ENCODE measurements at places on chromosomes 5 and 9. TPM values are rescaled to one million over a fixed set of nuclear protein-coding genes. Genes with fewer than 3 reads are reported as not detected.

- DNase-seq, result no peak
Measured at GRCh38 chr9:107216329-107216728, 66.8 kb upstream of the RAD23B start.

GRCh38 chr5:119385136-119385535 is 29.3 kb downstream of the TNFAIP8 start:
- no peak for DNase-seq

DNA sequence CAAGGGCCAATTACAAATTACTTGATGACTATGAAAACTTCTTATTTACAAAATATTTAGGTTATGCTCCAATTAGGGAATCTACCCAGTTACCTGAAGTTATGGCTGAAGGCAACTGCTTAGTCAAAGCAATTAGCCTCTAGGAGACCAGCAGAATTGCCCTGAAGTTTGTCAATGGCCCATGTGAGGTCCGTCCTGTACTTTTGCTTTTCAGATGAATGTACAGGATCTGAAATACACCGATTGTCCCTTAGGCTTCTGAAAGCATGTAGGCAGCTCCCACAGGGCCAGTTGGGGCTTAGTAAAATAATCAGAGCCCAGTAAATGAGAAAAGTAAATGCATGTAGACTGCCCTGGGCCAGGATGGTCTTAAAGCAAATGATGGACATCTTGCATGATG is 93.3 kb downstream of the DAPK1 start:
- DNase-seq, result no peak

- DNase-seq, result no peak
Measured at GRCh38 chr9:3916984-3917383, 382.9 kb downstream of the GLIS3 start.

- DNase-seq, result no peak
Measured at GRCh38 chr9:37156781-37157356, 36.5 kb downstream of the ZCCHC7 start.

The DDX4 gene
- not detected for polyA plus RNA-seq

GRCh38 chr5:82905986-82906385 is 171.2 kb downstream of the TMEM167A start:
- DNase-seq, result no peak

The SLC46A2 gene
- polyA plus RNA-seq, result 0.43 TPM

GRCh38 chr9:35842795-35843194 is 13.8 kb downstream of the TMEM8B start:
- no peak for DNase-seq

The WNK2 gene
- polyA plus RNA-seq, result 33.6 TPM

The CBY3 gene
- 1.8 TPM for polyA plus RNA-seq

DNA sequence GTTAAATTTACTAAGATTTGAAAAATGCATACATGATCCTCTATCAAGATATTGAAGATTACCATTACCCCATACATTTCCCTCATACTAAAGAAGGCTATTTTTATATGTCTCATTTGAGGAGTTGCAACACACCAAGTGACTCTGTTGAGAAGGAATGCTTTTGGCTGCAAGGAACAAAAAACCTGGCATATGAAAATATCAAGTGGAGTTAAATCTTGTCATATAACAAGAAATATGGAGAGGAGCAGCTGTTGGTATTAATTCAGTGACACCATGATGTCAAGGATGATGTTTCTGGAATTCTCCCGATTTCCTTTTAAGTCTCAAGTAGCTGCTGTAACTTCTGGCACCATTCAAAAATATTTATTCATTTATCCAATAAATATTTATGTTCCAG is 193.8 kb downstream of the CSNK1G3 start:
- no peak for DNase-seq

DNA sequence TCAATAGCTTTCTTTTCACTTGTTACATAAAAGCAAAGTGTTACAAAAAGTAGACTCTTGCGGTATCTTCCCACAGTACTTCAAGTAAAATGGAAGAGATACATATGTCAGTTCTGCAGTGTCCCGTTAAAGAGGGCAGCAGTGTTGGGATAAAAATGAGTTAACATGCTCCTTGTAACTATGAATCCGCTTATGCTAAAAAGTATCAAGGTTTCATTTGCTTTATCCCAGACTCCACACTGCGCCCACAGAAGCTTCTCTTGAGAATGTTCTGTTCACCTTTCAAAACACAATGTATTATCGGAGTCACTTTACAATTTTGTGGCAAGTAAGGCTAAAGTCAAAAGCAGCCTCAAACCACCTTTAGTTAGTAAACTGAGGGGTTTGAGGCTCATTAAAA is 790 bp downstream of the PTAR1 start:
- DNase-seq, result no peak

DNA sequence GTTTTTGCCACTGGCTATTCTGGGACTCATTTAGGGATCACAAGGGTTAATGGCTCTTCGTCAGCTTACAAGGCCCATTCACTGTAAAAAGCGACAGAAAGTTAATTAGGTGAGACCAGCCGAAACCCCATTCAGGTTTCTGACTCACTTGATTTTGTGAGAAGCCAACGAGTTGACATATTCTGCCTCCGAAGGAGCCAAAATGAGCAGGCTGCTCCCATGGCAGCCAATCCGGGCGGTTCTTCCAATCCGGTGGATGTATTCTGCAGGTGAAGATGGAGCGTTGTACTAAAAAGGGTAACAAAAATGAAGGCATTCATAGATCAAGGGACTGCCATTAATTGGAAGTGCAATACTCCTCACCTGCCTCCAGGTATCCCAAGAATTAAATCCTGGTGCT is 39.7 kb downstream of the DDX31 start:
- no peak for DNase-seq

DNA sequence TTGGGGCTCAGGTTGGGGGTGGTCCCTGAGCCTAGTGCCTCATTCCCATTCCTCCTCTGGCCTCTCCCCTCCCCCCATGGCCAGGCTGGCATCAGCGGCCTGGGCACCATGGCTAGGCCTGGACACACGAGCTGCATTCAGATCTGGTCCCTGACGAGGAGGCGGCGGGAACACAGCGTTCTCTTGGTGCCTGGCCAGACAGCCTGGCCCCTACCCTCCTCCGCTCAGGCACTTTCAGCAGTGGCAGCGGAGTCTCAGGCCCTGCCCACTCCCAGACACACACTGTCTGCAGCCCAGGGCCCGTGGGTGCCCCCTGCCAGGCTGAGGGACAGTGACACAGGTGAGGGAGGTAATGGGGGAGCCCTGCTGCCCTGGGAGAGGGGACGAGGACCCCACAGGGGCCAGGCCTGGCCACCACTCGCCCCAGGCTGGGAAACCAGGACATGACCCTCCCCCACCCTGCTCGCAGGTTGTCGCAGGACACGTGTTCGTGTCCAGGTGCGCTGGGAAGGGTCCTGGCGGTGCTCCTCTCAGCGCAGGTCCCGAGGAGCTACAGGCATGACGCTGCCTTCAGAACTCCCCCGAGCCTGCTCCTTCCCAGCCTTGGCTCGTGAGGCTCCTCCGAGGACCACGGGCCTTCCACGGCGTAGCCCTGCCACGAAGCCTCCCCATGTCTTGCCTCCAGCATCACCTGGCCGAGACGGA is 19.9 kb upstream of the UBAC1 start:
- DNase-seq, result no peak

DNA sequence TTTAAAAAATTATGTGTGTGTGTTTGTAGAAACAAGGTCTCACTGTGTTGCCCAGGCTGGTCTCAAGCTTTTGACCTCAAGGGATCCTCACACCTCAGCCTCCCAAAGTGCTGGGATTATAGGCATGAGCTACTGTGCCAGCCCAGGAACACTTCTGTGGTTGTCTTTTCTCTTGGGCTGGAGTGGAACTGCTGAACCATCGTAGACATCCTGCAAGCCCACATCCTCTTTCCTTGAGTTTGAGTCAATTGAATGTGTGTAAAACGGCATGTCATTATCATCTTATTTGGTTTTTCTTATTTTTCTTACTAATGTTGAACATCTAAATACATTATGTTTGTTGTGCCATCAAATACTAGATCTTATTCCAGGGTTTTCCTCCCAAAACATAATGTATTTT is 40.0 kb downstream of the EHMT1 start:
- no peak for DNase-seq

The PHF24 gene
- 0.40 TPM for polyA plus RNA-seq

- no peak for DNase-seq
Measured at GRCh38 chr9:113868501-113868900, 7.6 kb upstream of the ZNF618 start.

GRCh38 chr9:85723215-85723614 is 18.5 kb downstream of the AGTPBP1 start:
- DNase-seq, result no peak

The FGF1 gene
- 19.0 TPM for polyA plus RNA-seq

The ATP6V0E1 gene
- 214 TPM for polyA plus RNA-seq

The RNF208 gene
- polyA plus RNA-seq, result 13.2 TPM

DNA sequence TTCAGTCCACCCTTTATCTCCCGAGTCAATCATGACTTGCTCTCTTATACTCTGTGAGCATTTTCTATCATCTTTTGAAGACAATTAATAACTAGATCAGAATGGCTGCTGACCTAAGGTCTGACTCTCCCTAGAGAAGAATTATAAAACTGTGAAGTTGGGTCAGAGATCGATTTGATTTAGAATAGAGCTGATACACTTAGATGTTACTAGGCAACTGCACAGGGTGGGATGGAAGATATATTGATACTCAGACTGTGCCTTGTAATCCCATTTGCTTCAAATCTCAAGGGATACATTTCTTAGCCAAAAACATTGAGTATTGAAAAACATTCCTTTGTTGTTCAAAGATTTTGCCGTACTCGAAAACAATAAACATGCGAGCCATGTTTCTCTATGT is 106.0 kb upstream of the NMUR2 start:
- no peak for DNase-seq

The C9orf43 gene
- polyA plus RNA-seq, result 1.2 TPM

GRCh38 chr9:107261106-107261505 is 22.0 kb upstream of the RAD23B start:
- DNase-seq, result no peak

GRCh38 chr5:14148890-14149671 is 5.9 kb downstream of the TRIO start:
- DNase-seq, result no peak

The ROPN1L gene
- polyA plus RNA-seq, result 0.97 TPM

GRCh38 chr5:95018946-95019345 is 265.9 kb downstream of the MCTP1 start:
- DNase-seq, result no peak

- no peak for DNase-seq
Measured at GRCh38 chr5:1410156-1411014, 34.9 kb downstream of the SLC6A3 start.

The PLAC8L1 gene
- 2.6 TPM for polyA plus RNA-seq

- no peak for DNase-seq
Measured at GRCh38 chr5:142520885-142521284, 165.0 kb downstream of the FGF1 start.

GRCh38 chr5:160287378-160288051 is 24.8 kb downstream of the CCNJL start:
- no peak for DNase-seq

DNA sequence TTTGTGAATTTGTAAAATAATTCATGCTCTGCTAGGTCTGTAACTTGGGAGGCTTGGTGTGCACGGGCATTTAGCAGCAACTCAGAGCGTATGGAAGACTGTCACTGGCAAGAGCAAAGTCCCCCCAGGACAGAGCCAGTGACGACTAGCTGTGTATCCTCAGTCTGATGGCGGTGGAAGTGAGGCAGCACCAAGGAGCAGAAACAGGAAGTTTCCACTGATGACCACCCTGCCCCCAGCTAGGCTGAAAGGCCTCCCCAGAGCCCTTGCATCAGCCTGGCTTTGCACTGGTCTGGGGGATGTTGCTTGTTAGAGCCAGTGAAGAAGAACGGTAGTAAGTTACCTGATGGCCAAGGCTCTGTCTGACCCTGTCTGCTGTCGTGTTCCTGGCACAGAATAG is 66.8 kb upstream of the ABL1 start:
- no peak for DNase-seq

- DNase-seq, result no peak
Measured at GRCh38 chr5:168215646-168216045, 75.8 kb upstream of the WWC1 start.

- no peak for DNase-seq
Measured at GRCh38 chr5:99004960-99005359, 76.2 kb upstream of the CHD1 start.

DNA sequence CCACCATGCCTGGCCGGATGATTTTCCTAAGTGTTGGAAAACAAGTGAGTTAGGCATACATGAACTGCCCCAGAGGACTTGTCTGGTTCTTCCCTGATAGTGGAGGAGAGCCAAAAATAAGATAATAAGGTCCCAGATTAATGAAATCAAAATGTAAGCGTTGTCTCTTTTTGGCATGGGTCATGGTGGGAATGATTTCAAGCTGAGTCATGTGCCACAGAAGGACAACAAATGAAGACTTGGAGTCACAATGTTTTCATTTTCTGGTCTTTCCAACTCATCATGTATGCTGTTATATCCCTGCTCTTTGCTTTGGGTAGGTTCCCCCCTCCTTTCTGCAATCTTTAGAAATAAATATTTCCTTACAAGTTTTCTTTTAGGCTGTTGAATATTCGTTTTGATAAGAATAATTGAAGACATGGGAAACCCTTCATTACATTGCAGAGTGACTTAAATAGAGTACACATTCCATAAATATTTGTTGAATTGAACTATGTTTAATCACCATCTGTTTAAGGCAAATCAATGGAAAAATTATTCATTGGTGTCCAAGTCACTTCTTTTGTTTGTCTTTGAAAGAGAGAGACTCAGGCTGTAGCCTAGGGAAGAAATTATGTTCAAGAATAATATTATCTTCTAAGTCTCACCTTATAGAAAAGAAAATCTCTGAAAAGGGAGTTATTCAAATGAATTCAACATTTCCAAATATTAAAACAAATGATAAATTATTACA is 196.3 kb downstream of the CSNK1G3 start:
- DNase-seq, result no peak

- DNase-seq, result no peak
Measured at GRCh38 chr9:95003689-95004410, 277.4 kb downstream of the AOPEP start.

- DNase-seq, result no peak
Measured at GRCh38 chr9:78598120-78598519, 301.2 kb downstream of the PSAT1 start.

The GPX3 gene
- 1,360 TPM for polyA plus RNA-seq

DNA sequence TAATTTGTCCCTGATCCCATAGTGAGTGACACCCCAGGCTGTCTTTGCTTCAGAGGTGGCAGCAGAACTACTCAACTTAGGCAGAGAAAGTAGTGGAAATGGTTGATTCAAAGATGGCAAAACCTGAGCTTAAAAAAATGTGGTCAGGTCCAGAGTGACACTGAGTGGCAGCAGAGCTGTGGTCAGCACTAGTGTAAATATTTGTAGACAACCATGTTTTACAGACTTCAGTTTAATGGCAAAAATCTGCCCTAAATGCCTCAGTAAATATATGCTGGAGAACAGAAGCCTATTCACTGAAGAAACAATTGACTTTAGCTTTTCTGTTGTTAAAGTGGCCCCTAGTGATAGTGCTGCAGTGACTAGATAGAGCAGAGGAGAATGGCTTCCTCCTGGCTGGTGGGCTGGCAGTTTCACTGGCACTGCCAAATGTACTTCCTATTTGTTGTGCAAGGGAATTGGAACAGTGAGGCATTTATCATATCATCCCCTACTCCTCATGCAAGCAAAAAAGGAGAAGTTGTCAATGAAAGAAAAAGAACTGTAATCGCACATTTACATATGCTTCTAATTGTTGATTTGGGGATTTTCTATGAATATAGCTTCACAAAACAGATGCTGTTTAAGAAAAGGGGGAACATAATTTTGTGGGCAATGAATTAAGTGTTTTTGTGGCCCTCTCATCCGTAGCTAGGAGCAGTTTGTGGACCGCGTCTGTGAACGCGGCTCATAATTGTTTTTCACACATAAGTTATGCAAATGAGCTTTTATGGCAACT is 12.0 kb downstream of the PBX3 start:
- no peak for DNase-seq

- DNase-seq, result no peak
Measured at GRCh38 chr5:20088361-20088760, 100.4 kb upstream of the CDH18 start.

Data from renal pelvis (tissue), 12 donors.